ENCODE measurements at places on chromosomes 13 and 19.

DNA sequence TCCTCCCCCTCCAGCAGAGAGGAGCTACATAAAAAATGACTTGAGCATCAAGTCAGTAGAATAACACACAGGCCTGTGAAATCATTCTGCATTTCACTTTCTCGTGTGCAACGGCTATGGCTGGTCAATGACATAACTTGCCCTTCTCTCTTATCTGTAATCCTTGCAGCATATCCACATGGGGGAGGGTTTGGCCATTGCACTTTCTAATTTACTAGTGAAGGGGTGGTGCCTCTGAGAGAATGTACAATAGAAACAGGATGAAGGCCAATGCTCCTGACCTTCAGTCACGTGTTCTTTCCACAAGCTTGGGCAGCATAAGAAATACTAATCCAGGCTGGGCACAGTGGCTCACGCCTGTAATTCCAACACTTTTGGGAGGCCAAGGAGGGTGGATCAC is 641.0 kb upstream of the ARGLU1 start:
- no peak overlapping the region for H3K4me3 ChIP-seq
- H3K27ac ChIP-seq = no peak overlapping the region
- DNase-seq = no peak
- H3K27me3 ChIP-seq = no peaks in the 10 kb centered on the region

- H3K4me1 ChIP-seq = no peaks in the 10 kb centered on the region
- H3K27me3 ChIP-seq = no peaks in the 10 kb centered on the region
- H3K36me3 ChIP-seq = peaks cover 35% of the 10 kb centered on the region
- H3K4me3 ChIP-seq = no peak overlapping the region
Measured at GRCh38 chr13:41833831-41834230, 127.1 kb downstream of the VWA8 start.

- H3K4me3 ChIP-seq = no peak overlapping the region
- H3K27me3 ChIP-seq = no peaks in the 10 kb centered on the region
- peaks cover 10% of the 10 kb centered on the region for H3K36me3 ChIP-seq
- H3K27ac ChIP-seq = no peak overlapping the region
Measured at GRCh38 chr19:3543150-3544057, 4.4 kb downstream of the TEKTIP1 start.

DNA sequence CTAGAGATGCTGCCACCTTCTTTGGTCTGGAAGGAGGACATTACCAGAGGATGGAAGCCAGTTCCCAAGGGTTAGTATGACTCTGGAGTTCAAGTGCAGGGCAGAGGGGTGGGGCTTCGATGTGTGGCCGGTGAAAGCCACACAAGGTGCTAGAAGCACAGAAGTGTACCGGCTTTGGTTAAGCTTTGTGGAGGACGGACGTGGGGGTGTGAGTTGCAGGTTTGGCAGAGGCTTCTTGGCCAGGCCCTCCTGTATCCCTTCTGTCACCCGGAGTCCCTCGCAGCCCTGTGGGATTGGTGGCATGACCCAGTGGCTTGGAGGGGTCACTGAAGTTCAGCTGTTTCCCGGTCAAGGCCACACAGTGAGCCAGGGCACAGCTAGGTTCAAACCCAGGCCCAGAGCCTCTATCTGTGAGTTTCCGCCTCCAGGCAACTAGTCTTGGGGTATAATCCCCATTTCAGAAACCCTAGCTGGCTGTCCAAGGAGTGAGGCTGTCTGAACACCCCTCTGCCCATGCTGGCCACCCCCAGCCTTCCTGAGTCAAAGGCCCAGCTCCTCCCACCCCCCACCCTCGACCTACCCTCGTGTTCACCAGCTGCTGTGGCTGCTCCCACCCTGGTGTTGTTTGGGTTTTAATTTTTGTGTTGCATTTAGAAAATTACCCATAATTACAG is 4.6 kb upstream of the SSBP4 start:
- H3K27ac ChIP-seq = peak overlapping the region; percentile 90
- peaks cover 30% of the 10 kb centered on the region for H3K27me3 ChIP-seq

- H3K4me1 ChIP-seq = no peaks in the 10 kb centered on the region
- H3K27ac ChIP-seq = no peak overlapping the region
- no peak for DNase-seq
Measured at GRCh38 chr13:24341439-24341838, 32.1 kb downstream of the C1QTNF9 start.

GRCh38 chr19:56271151-56271550 is 1.4 kb upstream of the EDDM13 start:
- H3K4me1 ChIP-seq = no peaks in the 10 kb centered on the region
- peaks cover 12% of the 10 kb centered on the region for H3K36me3 ChIP-seq
- H3K27ac ChIP-seq = no peak overlapping the region
- no peaks in the 10 kb centered on the region for H3K27me3 ChIP-seq

GRCh38 chr13:102237230-102237629 is 164.6 kb downstream of the FGF14 start:
- peaks cover 9% of the 10 kb centered on the region for H3K27me3 ChIP-seq
- DNase-seq = no peak
- no peaks in the 10 kb centered on the region for H3K36me3 ChIP-seq
- no peaks in the 10 kb centered on the region for H3K4me1 ChIP-seq
- no peak overlapping the region for H3K27ac ChIP-seq

DNA sequence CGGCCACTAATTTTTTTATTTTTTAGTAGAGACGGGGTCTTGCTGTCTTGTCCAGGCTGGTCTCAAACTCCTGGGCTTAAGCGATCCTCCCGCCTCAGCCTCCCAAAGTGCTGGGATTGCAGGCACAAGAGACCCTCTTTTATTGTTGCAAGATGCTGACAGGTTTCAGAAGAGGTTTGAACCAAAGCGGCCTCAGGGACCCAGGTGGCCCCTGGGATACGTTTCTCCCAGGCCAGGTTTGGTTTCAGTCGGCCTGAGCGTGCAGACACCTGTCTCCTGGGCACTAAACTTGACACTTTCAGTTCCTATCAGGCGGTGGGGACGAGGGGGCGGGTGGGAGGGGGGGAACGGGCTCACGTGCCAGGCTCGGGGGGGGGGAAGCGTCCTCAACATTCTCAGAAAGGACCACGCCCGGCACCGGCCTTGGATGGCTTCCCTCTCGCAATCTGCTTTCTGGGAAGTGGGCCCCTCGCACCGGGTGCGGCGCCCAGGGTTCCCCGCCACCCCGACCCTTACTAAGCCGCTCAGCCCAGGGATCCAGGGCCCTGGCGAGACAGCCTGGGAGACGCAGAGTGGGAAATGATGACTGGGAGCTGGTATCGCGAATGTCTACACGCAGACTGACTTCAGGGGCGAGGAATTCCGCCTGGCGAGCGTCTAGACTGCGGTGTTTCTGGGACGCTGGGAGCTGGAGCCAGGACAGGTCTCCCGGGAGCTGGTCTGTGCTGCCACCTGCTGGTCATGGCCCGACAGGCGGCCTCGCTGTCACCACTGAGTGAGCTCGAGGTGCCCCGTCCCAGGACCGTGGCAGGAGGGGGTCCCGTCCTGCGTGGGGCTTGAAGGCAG is 91.6 kb downstream of the GNG7 start:
- H3K4me1 ChIP-seq = peaks cover 12% of the 10 kb centered on the region
- H3K36me3 ChIP-seq = peaks cover under 1% of the 10 kb centered on the region
- peak overlapping the region; percentile 60 for H3K4me3 ChIP-seq
- peak; percentile 98 for DNase-seq
- peaks cover 26% of the 10 kb centered on the region for H3K27me3 ChIP-seq

- no peak overlapping the region for H3K4me3 ChIP-seq
- no peaks in the 10 kb centered on the region for H3K27me3 ChIP-seq
- DNase-seq = no peak
- peaks cover 11% of the 10 kb centered on the region for H3K4me1 ChIP-seq
Measured at GRCh38 chr13:41327994-41328790, 17.1 kb downstream of the NAA16 start.

- no peak overlapping the region for H3K27ac ChIP-seq
- peaks cover 16% of the 10 kb centered on the region for H3K4me1 ChIP-seq
- no peak overlapping the region for H3K4me3 ChIP-seq
Measured at GRCh38 chr13:49602005-49602404, 16.6 kb upstream of the RCBTB1 start.

DNA sequence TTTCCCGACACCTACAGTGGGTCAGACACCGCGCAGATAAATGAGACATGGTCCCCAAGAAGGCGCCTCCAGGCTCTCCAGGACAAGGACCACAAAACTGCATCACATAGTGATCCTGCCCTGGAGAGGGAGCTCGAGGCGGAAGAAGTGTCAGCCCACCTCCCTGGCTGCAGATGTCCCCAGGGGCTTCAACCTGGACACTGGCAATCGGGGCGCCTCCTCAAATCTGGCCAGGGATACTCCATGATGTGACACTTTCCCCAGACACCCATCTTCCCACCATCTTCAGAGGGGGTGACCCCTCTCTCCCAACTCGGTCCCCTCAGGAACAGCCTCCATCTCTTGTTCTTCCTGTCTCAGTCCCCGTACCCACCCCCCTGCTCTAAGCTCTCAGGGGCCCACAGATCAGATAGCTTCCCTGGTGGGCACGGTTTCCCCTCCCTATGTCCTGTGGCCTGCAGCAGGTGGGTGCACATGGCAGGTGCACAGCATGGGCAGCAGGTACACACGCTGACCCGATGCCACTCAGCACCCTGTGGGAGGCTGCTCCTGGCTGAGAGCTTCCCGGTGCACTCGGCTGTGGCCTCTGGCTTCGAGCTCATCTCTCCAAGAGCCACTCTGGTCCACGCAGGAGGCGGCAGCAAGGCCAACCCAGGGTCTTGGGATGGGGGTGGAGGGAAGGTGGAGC is 61.2 kb downstream of the PEPD start:
- no peak for DNase-seq
- no peak overlapping the region for H3K4me3 ChIP-seq
- H3K27ac ChIP-seq = peak overlapping the region; percentile 91
- peaks cover 13% of the 10 kb centered on the region for H3K4me1 ChIP-seq

- no peak overlapping the region for H3K27ac ChIP-seq
- no peak overlapping the region for H3K4me3 ChIP-seq
- DNase-seq = no peak
- H3K27me3 ChIP-seq = peaks cover 32% of the 10 kb centered on the region
- no peaks in the 10 kb centered on the region for H3K36me3 ChIP-seq
Measured at GRCh38 chr13:20519875-20520274, 5.8 kb downstream of the CRYL1 start.

DNA sequence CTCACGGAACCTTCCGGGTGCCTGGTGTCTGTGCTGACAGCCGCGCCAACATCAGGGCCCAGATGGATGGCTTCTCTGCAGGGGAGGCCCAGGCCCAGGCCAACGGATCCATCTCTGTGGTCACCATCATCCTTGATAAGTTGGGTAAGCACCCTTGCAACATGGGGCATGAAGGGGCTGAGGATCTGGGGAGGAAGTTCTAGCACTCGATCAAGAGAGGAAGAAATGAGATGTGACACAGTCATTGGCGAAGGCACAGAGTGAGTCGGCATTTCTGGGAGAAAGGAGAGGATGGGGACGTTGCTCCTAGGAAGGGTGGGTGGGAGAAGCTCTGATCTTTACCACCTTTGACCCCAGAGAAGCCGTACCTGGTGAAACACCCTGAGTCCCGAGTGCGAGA is 4.4 kb downstream of the CILP2 start:
- peaks cover 20% of the 10 kb centered on the region for H3K27me3 ChIP-seq
- peaks cover 7% of the 10 kb centered on the region for H3K4me1 ChIP-seq
- H3K36me3 ChIP-seq = no peaks in the 10 kb centered on the region

DNA sequence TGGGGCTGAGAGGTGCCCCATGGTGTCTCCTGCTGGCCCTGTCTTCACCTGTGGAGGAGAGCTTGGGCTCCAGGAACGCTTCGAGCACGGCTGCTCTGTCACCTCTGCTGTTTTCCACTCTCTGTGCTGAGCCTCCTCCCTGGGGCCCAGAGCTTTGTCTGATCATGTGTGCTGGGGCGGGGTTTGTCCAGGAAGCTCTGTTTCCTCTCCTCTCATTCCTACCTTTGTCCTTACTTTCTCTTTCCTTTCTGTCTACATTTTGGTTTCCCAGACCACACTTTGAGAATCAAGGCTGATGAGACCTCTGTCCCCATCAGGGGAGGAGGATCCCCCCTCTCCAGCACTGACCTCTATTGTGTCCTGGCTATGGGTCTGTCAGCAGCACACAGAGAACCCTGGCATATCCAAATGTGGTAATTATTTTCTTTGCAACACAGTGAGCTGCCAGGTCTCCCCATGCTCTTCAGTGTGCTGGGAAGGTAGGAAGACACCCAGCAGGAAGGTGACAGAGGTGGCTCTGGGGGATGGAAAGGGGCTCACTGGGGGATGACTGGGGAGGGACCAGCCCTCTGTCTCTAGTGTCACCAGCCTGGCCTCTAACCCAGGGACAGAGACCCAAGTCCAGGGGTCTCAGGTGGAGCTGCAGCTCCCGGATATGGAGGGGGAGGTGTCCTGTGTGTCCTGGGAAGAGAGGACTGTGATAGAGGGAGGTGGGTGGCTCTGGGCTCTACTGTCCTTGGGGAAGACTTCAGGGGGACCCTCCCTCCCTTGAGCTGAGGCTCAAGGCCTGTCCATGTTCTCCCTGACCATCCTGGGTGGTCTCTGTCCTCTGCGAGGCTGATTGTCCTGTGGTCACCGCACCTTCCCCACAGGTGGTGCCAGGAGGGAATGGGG is at the start of gene CEACAM1:
Gene CEACAM1 (minus strand): TSS at position 128 of the 894 bp plus-strand sequence. CDS start 107 bp downstream, at position 21.
- H3K36me3 ChIP-seq = no peaks in the 10 kb centered on the region
- no peak within 1 kb of the TSS for H3K4me3 ChIP-seq
- H3K4me1 ChIP-seq = peaks cover 7% of the 10 kb centered on the region
- H3K27me3 ChIP-seq = peaks cover 3% of the 10 kb centered on the region
- H3K27ac ChIP-seq = peak within 1 kb of the TSS; percentile 38
- no peak for DNase-seq

- H3K36me3 ChIP-seq = no peaks in the 10 kb centered on the region
- peak within 1 kb of the TSS; percentile 85 for H3K4me3 ChIP-seq
- peak within 1 kb of the TSS; percentile 96 for H3K27ac ChIP-seq
- H3K4me1 ChIP-seq = peaks cover 40% of the 10 kb centered on the region
Measured at GRCh38 chr19:18588611-18589379, at the start of gene REX1BD. REX1BD (plus strand) TSS chr19:18588798; CDS start chr19:18588802, 4 bp downstream.

DNA sequence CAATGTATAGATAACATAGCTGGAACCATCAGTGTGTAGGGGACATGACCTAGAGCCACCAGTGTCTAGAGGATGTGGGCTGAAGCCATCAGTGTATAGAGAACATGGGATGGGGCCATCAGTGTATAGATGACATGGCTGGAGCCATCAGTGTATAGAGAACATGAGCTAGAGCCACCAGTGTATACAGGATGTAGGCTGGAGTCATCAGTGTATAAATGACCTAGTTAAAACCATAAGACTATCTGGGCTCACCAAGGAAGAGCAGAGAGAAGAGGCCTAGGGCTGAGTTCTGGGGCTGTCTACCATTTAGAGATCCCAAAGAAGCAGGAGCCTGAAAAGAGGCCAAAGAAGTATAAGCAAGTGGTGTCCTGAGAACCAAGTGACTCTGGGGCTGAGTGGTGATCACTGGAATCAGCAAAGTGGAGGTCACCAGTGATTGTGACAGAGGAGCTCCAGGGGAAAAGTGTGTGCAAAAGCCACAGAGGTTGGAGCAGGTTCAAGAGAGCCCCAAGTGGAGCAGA is 41.0 kb downstream of the RFX2 start:
- H3K27me3 ChIP-seq = peaks cover 40% of the 10 kb centered on the region
- no peak for DNase-seq
- H3K27ac ChIP-seq = no peak overlapping the region
- H3K4me1 ChIP-seq = peaks cover 49% of the 10 kb centered on the region
- H3K4me3 ChIP-seq = no peak overlapping the region
- peaks cover 5% of the 10 kb centered on the region for H3K36me3 ChIP-seq

DNA sequence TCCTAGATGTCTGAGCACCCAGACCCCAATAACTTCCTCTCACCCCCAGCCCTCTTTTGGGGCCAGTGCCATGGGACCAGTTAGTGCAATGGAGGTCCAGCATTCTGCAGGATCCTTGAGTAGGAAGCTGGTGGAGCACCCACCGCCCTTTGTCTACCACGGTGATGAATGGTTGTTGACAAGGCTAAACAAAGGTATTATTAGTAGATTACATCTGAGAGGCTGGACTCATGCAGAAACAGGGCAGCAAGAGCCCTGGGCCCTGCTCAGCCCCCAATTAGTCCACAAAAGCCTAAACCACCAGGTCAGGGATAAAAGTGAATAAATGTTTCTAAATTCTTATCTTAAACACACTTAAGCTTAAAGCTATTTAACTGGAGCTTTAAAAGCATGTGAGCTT is 196.5 kb upstream of the TSHZ3 start:
- H3K4me1 ChIP-seq = no peaks in the 10 kb centered on the region
- H3K36me3 ChIP-seq = no peaks in the 10 kb centered on the region
- no peak overlapping the region for H3K27ac ChIP-seq
- no peak for DNase-seq
- H3K27me3 ChIP-seq = peaks cover 26% of the 10 kb centered on the region
- H3K4me3 ChIP-seq = no peak overlapping the region
